ENCODE measurements at places on chromosomes 13 and 19.
A peak's percentile ranks its signal among the peaks of the same experiment; 100 is the strongest.

DNA sequence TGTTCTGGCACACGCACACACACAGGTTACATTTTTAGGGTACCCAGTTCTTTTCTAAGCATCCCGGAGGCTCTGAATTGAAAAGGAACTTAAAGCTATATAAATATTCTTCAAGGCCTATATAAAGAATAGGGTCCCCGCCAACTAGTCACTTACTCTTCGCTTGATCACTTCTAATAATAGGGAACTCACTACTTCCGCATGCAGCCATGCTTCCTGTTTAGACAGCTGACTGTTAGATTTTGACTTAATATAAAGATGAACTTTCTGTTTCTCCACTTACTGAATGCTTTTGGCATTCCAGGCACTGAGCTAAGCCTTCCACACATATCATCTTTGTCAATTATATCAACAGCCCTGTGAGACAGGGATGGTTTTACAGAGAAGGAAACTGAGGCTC is 259.6 kb downstream of the TSHZ3 start:
- no peak for DNase-seq

DNA sequence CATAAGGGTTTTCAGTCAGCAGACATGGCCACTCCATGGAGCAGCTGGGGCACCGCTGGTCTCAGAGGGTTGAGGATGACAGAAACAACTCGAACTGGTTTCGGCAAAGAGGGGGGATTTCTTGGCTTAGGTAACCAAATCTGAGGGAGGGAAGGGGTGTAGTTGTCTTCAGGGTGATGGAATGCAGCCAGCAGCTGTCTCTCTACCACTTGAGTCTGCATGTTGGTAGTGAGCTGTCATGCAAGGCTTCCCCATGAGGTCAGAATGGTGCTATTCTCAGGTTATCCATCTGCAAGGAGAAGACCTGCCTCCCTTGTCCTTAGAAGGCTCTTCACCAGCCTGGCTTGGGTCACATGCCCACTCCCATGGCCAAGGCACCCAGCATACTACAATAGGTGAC is 55.6 kb upstream of the PEG3 start:
- DNase-seq = no peak

DNA sequence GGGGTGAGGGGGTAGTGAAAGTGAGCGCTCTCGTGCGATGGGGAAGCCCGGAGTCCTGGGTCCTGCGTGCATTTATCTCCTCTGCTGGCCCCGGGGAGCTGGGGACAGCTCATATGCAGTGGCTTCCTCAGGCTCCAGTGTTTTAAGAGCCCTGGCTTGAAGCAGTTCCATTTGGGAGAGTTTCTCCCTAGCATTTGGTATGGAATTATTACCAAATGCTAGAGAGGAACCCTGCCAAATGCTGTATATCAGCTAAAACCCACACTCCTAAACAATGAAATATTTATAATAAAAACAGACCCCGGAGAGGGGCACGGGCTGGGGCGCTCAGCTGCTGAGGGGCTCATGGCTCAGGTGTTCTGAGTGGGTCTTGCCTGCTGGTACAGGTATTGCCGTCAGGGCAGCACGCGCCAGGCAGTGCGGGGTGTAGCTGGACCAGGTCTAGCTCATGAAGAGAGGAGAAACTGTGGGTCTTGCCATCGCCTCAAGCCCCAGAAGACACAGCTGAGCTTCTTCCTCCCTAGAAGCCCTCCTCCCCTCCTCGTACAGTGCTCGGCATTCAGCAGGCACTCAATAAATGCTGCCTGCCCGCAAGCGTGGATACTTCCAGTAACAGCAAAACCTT is 163.6 kb upstream of the ZNF536 start:
- no peak for DNase-seq

DNA sequence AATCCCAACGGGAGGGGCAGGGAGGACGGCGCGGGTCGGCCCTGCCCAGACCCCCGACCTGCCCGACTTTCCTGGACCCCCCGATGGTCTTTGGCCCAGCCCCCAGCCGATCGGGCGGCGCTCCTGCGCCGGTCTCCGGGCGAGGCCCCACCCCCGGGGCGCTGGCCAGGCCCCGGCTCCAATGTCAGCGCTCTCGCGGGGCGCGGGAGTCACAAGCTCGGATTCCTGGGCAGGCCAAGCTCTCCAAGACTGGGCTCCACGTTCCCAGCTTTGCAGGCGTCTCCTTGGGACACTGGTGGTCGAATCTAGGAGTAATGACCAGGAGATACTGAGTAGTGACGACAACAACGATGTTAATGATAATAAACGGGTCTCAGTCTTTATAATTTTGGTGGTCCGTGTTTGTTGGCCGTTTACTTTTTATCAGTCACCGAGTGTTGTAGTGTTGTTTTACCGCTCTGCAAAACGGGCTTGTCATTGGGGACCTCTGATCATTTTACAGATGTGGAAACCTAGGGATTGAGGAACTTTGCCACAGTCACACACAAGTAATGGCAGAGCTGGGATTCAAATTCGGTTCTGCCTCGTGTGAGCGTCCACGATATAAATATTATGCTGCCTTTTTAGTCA is 545 bp downstream of the RAD23A start:
- peak; percentile 51 for DNase-seq

DNA sequence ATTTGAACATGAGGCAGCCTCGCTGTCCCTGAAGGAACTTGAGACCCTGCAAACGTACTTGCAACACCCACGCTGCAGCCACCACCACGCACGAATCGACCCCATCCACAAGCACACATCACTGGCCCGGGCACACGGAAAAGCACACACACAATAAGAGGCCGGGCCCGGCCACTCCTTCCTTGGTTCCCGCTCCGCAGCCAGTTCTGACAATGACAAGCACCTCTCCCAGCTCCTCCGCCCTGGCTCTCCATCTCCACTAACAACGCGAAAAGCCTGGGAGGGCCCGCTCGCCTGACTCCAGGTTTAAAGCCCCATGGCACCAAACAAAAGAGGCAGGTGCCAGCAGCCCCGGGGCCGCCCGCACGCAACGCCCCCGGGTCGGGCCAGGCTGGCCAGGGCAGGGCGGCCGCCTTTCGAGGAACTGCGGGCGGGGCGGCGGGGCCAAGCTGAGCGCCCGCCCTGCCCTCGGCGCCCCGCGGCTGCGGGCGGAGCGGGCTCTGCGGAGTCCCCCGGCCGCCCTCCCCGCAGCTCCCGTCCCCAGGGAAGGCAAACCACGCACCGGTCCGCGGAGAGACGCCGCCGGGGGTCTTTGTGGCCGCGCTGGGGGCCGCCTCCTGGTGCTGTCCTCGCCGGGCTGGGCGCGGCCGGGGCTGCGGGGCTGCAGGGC is 495 bp downstream of the DCLK1 start:
- DNase-seq = no peak

DNA sequence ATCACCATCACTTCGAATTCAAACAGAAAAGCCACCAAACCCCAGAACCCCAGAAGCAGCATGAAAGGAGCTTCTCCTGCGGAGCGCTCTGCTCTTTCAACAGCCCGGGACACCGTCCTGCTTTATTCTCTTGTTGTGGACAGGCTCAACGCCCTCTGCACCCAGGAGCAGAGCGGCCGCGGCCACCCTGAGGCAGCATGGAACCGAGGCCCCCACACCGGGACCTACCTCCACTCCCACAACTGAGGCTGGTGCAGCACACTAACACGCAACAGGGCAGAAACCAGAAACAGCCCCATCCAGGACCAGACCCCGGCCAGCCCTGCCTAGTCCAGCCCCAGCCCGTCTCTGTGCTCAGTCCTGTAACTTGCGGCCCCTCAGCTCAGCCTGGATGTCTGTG is 7.2 kb downstream of the AP3D1 start:
- DNase-seq = no peak

DNA sequence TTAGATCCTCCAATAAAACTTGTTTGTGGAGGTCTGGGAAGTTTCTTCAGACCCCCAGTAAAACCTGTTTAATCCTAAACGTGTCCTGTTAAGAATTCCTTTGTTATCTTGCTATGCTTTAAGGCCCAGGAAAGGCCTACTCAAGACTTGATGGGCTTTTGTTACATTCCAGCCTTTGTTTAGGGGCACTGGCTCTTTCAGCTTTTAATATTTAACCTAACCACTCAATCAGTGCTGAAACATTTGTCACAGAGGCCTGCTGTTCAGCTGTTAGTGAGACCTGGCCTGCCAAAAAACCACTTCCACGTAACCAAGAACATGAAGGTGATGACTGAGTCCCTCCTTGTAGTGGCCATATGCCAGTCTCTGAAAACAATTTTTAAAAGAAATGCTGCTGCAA is 41.7 kb downstream of the PCDH17 start:
- DNase-seq = no peak

DNA sequence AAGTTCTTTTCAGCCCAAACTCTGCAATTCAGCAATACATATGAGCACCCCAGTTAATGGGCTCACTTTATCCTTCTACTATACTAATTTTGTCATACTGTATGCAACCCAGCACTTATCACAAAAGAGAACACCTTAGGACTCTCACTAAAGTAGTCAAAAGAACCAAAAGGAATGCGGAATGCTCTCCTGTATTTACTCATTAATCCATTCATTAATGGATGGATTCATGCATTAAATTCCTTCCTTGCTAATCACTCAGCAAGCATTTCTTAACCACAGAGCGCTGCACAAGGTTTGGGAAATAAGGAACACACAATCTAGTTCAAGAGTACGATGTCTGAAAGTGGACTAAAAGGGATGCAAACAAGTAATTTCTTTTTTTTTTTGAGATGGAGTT is 12.8 kb upstream of the DOCK9 start:
- no peak for DNase-seq

DNA sequence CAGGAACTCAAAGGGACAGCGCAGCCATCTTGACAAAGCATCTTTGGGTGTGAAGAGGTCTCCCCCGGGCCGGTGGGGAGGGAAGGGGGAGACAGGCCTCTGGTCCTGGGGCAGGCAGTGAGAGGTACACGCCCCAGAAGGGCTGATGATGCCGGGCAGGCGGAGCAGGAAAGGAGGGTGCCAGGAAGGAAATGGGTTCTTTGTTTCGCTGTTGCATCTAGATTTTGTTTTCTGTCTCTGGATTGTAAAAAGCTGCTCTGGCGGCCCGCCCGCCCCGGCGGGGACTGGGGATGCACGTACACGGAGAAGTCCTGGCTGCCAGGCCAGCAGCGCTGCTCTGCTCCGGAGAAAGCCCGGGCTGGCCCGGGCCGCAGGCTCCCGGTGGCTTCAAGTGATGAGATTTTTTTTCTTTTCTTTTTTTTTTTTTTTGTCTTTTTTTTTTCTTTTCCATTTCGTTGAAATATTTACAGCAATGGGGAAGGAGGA is 13.2 kb upstream of the ASF1B start:
- peak; percentile 50 for DNase-seq

DNA sequence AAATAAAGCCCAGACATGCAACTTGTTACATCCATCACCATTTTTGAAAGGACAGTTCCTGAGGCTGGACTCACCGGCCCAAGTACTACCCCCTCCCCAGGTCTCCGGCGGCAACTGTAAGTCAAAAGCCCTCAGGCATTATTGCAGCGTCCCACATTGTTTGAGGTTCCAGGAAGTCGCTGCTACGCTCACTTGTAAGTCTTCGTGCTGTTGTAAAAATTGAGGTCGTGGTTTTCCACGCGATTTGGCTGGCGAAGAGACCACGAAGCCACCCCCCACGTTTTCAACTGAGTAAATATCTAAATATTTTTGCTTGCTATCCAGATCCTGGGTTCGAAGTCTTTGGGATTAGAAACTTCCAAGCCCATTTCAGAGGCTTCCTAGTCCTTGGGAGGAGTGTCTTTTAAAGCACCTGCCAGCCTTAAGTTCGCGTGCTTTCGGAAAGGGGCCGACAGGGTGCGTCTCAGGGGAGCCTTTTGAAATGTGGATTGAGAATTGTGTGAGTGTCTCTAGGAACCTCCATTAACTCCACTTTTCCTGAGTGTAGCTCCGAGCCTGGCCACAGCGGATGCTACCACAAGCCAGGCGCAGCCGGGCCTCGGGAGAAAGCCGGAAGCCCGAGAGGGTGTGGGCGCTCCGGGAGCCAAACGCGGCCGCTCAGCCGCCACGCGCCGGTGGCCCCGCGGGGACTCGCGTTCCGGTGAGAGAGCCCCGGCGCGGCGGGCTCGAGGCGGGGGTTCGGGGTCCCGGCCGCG is 434 bp upstream of the FNDC3A start:
- peak; percentile 58 for DNase-seq

Measured in CD4-positive, alpha-beta T cell treated with Interleukin-4 for 1 hour (primary cell).